ENCODE measurements at places on chromosomes 12 and 14.

GRCh38 chr14:91867316-91867988 is at the start of gene TC2N:
Gene TC2N (minus strand): TSS chr14:91867536. CDS start chr14:91813769, 53,767 bp downstream.
- DNase-seq, result no peak

DNA sequence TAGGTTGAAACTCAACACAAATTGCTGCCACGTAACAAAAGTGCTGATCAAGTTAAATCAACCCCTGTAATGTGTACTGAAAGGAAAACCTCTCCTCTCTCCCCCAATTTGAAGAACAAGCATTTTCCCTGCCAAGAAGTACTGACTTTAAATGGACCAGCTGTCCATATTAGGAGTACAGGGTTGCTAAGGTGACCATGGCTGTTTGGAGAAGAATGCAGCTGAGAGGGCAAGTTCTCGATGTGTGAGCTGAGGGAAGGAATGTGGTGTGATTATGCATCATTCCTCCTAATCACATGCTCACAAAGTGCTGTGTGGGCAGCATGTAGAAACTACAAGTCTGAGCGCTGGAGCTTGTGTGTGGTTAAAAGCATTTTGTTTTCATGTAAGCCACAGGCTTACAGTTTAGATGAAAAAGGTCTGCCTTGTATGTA is 50.9 kb upstream of the CCT2 start:
- peak; percentile 91 for DNase-seq

GRCh38 chr12:24424376-24424775 is 474.9 kb upstream of the SOX5 start:
- no peak for DNase-seq

- DNase-seq, result no peak
Measured at GRCh38 chr14:105487986-105488777, 1.5 kb downstream of the CRIP1 start.

DNA sequence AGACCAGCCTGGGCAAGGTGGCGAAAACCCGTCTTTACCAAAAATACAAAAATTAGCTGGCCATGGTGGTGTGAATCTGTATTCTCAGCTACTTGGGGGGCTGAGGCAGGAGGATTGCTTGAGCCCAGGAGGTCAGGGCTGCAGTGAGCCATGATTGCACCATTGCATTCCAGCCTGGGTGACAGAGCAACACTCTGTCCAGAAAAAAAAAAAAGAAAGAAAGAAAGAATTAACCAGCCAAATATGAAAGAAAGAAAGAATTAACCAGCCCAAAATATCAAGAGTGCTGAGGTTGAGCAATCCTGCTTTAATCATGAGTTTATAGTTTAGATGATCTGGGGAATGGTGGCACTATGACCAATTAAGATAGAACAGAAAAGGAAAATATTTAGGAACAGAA is 3.5 kb upstream of the ACTN1 start:
- DNase-seq, result no peak

- no peak for DNase-seq
Measured at GRCh38 chr12:62701492-62701891, 233.5 kb downstream of the PPM1H start.

DNA sequence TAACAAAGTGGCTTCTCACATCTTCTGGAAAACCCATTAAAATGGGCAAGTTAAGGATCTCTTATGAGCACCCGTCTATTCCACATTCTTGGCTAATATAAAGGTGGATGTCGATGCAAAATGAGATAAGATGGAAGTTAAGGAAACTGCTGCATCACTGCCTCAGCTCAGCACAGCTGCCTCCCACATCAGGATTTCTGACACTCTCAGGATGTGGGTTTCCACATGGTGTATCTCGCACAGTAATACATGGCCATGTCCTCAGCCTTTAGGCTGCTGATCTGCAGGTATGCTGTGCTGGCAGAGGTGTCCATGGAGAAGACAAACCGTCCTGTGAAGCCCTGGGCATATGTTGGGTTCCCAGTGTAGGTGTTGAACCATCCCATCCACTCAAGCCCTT is 1348.0 kb downstream of the TMEM121 start:
- no peak for DNase-seq

GRCh38 chr14:58327019-58327418 is 28.7 kb downstream of the ARID4A start:
- DNase-seq, result no peak

DNA sequence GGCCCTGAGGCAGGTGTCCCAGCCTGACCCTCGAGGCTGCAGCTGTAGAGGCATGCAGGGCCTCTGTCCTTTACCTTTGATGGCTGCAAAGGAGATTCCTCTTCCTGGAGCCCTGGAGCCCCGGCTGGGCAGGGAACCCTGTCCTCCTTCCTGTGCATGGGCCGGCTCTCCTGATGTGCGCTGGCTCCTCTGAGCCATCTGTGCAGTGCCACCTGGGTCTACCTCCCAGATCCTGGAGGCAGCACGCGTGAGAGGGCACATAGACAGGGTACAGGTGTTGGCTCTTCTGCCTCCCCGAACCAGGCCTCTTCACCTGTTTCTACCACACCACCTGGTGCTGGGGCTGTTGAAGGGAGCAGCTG is 115.1 kb downstream of the BEGAIN start:
- no peak for DNase-seq

DNA sequence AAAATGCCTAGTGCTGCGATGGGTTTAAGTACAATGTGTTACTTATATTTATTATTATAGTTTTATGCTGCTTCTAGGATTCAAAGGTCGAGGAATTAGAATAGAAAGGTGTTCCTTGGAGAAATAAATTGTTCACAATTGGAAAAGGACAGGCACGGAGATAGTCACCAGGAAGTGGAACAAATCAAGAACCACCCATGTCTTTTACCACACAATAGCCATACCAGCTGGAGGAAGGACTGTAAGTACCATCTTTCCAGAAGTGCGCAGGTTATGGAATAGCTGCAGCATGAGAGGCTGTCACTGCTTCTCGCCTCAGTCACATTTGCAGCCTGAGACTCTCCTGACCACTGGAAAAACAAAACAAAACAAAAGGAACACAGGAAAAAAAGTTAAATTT is 40.5 kb upstream of the MANSC4 start:
- DNase-seq, result no peak

- DNase-seq, result no peak
Measured at GRCh38 chr12:30152705-30153104, 369.0 kb upstream of the TMTC1 start.

DNA sequence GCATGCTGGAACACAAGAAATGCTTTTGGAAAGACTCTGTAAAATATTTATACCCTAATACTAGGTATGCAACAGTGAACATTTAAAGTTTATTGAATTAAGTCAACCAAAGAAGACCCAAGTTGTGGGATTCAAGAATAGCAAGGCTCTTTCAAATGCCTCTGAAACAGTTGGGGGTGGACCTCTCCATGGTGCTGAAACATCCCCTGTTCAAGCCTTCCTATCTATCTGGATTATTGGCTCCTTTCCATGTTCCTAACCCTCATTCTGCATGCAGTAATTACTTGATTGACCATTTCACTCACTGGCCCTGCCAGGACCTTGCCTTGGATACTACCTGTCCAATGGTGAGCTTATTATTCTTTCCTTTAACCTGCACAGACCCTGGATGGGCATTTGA is 349.7 kb downstream of the NRXN3 start:
- peak; percentile 36 for DNase-seq

DNA sequence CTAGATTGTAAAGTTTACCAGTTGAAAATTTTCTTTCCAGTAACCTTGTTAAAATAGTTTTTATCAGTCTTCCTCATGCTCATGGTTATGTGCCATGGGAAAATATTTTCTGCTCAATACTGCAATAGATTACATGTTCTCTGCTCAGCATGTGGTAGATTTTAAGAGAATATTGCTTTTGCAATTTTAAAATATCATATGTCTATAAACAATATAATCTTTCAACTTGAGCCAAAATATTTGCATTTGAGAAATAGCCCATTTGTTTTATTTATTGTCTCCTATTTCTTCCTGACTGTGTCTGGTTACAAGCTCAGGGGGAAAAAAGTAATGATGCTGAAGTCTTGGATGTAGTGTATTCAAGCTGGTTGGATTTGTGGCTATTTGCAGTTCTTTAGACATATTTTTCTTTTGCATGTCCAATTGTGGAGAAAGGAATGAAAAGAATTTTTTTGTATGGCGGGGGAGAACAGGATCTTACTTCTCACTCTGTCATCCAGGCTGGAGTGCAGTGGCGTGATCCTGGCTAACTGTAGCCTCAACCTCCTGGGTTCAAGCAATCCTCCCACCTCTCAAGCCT is 342.6 kb upstream of the NAV3 start:
- no peak for DNase-seq

DNA sequence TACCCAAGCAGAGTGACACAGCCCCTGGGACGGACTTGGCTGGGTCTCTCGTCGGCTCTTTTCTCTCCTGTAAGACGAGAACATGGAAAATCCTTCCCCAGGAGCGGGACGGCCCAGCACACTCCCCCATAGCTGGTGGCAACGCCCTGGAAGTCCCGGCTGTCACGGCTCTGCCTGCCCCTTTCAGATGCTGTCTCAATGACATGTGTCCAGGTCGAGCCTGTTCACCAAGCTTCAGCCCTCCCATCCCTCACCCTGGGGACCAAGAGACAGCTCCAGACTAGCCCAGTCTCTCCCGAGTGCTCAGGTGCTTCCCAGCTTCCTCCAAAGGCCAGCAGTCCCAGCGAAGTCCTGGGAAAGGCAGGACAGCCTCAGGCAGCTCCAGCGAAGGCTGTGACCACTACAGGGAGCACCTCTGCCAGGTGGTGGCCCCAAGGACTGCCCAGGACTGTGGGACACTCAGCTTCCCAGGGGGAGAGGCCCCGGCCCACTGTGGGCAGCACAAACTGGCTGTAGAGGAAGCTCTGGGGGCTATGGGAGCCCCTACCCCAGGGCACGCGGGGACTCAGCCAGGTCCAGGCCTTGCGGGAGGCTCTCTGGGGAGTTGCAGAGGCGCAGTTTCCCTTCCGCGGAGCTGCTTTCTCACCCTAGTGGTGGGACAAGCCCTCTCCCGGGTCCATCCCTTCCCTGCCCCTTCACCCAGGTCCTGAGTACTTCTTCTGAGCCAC is 33.6 kb downstream of the TNFAIP2 start:
- no peak for DNase-seq

DNA sequence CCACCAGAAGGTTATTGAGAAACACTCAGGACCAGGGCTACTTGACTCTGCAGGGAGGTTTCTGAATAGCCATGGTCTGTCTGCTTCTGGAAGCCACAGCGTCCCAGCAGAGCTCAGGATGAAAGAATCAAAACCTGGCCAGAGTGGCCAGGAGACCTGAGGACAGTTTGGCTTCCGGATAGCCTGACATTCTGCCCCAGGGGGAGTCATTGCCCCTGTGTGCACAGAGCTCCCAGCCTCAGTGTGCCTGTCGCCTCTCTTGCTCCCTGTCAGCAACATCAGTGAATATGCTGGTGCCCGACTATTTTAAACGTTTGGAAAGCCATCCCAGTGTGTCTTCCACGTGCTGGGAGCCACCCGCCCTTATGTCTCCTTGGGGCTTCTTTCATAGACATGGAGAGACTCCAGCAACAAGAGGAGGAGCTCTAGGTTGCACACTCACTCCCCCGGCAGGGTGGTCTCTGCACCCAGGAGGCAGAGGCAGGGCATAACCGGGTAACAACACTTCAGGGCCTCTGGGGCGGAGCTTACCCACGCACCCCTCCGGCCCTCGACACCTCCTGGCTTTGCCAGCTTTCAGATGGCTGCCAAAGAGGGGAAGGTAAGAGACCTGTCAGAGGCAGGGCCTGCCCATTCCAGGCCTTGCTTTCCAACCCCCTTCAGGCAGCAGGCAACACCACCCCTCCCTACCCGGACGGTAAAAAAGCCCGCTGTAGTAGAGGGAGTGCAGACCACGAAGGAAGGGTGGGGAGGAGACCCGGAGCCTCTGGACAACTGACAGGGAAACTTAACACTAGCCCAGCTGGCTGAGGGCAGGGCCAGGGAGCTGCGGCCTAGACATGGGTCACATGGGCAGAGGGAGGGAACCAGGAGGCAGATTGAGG is 19.0 kb upstream of the SLC6A12 start:
- no peak for DNase-seq

DNA sequence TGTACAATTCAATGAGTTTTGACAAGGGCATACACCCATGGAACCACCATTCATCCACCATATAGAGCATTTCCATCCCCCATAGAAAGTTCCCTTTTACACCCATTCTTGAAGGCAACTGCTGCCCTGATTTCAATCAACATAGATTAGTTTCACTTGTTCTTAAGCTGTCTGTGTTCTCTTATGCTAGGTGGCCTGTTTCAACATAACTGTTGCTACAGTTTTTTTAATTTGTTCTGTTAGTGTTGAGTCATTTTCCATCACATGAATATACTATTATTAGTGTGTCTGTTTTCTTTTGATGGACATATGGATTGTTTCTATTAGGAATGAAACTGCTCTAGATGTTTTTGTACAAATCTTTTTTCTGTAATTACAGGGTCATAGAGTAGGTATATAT is 123.4 kb downstream of the PTPRQ start:
- DNase-seq, result no peak

GRCh38 chr12:31866523-31866922 is 92.7 kb upstream of the RESF1 start:
- DNase-seq, result no peak

DNA sequence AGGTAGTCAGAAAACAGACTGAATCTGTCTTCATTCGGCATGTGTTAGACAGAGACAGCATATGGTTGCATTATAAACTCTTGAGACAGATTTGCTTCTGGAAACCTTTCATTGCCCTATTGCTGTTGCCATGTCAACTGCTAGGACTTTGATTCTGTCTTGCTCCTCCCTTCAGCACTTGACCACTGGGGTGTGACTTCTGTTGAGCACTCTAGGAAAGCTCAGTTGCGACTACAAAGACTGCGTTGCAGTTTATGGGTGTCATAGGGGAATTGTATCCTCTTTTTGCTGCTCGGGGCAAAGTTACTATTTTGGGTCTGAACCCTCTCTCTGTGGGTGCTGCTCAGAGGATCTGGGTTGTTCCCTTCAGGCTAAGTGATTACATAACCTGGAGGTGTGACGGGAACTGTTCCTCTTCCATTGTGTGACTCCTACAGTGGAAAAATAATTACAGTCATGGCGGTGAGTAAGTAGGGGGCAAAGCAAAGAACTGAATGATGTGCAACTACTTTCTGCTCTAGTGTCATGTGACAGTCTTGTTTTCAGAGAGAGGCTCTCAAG is 44.3 kb upstream of the TRIM9 start:
- no peak for DNase-seq

DNA sequence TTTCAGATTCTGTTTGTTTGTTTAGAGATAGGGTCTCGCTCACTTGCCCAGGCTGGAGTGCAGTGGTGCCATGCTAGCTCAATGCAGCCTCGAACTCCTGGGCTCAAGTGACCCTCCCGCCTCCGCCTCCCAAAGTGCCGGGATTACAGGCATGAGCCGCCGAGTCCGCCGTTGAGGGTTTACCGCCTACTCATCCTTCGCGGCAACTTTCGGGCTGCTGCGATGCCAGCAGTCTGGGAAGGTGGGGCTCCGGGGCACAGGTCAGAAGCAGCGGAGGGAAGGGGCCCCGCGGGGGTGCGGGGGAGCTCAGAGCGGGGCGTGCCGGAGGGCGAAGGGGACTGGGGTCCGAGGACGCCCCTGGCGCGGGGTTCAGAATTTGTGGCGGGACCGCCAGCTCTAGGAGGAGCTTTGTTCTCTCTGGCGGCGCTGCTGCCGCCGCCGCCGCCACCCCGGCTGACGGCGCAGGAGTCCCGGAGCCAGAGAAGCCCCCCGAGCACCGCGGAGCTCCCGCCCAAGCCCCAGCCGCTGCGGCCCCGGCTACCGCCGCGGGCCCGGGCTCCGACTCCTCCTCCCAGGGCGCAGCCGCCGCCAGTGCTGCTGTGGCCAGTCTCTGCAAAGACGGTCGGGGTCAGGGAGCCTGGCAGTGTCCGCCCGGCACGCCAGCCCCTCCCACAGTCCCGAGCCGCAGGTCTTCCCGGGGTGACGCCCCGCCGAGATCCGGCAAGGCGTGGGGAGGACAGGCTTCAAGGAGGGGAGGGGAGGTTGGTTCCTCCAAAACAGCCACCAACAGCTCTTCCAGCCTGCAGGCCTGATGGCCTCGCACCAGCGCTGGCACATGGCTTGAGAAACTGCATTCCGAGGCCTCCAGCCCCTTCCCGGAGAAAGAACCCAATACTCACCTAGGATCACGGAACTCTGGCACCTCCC is 10.9 kb upstream of the KRT77 start:
- peak; percentile 11 for DNase-seq

All from NT2/D1 (cell line).